Sigmoid colon (tissue), 7 donors: ENCODE measurements at places on chromosomes 2 and 18. TPM values are rescaled to one million over a fixed set of nuclear protein-coding genes. Genes with fewer than 3 reads are reported as not detected.

Gene NEU4
- polyA plus RNA-seq, result 66.1 TPM

Gene PLGLB2
- 1.3 TPM for polyA plus RNA-seq

Gene CD8B2
- not detected for polyA plus RNA-seq

Gene CCDC74A
- 1.2 TPM for polyA plus RNA-seq

Gene TSPYL6
- not detected for polyA plus RNA-seq

Gene CNRIP1
- 10.0 TPM for polyA plus RNA-seq

Gene CXCR4
- 6.6 TPM for polyA plus RNA-seq

Gene PHOSPHO2
- polyA plus RNA-seq, result 6.6 TPM

Gene COL6A3
- polyA plus RNA-seq, result 66.9 TPM

Gene PFN4
- 0.12 TPM for polyA plus RNA-seq

Gene SDC1
- 104 TPM for polyA plus RNA-seq

Gene NEUROD1
- polyA plus RNA-seq, result 3.6 TPM

Gene TSGA10
- 1.8 TPM for polyA plus RNA-seq

Gene SP140
- under 0.01 TPM for polyA plus RNA-seq

Gene TUBA4B
- polyA plus RNA-seq, result not detected

Gene SP9
- polyA plus RNA-seq, result not detected

Gene PRSS56
- polyA plus RNA-seq, result not detected

Gene CAPN13
- 17.3 TPM for polyA plus RNA-seq

Gene FLACC1
- not detected for polyA plus RNA-seq

Gene ACMSD
- polyA plus RNA-seq, result not detected

Gene CYP27C1
- polyA plus RNA-seq, result not detected

Gene HOXD3
- polyA plus RNA-seq, result 0.60 TPM

Gene CAVIN2
- 14.4 TPM for polyA plus RNA-seq

Gene IL36G
- polyA plus RNA-seq, result not detected

Gene EFHD1
- 3.3 TPM for polyA plus RNA-seq

Gene CIDEA
- polyA plus RNA-seq, result 4.2 TPM

Gene ICA1L
- 1.8 TPM for polyA plus RNA-seq

Gene POTEC
- not detected for polyA plus RNA-seq

Gene PSMD1
- polyA plus RNA-seq, result 41.2 TPM

Gene NEU2
- not detected for polyA plus RNA-seq

Gene PTH2R
- not detected for polyA plus RNA-seq

Gene VWA3B
- polyA plus RNA-seq, result 1.2 TPM
